Neural progenitor cell (in vitro differentiated cells): ENCODE measurements at places on chromosomes 16 and 17. TPM values are rescaled to one million over a fixed set of nuclear protein-coding genes. Genes with fewer than 3 reads are reported as not detected.

Gene FBXL16
- 0.13 and 0.65 TPM in 2 replicates for total RNA-seq

Gene PTRH2
- 15.3 and 17.6 TPM in 2 replicates for total RNA-seq

Gene HASPIN
- 14.8 and 21.2 TPM in 2 replicates for total RNA-seq

Gene GPRC5B
- total RNA-seq, result 21.1 and 32.2 TPM in 2 replicates

Gene CTRB1
- total RNA-seq, result not detected in 2 replicates

DNA sequence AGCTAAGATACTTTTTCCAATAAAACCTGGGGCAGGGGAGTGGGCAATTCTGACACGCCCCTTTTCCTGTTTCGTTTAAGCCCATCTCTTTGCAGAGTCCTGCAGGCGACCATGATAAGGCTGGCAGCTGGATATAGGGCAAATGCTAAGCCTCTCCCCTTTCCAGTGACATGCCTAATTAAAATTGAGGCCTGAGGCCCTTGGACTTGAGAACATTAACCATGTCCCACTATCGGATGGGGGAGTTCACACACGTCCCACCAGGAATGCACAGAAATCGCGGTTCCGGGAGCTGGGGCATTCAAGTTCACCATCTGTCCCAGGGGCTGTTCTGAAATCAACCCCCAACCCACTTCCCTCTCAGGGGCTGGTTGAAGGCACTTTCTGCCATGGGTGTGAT lies 109.2 kb upstream of the FOXF1 start:
- peaks cover 4% of the 10 kb centered on the region for H3K4me1 ChIP-seq
- no peak overlapping the region for H3K27ac ChIP-seq
- no peaks in the 10 kb centered on the region for H3K27me3 ChIP-seq
- no peak overlapping the region for H3K4me3 ChIP-seq
- no peak for DNase-seq
- no peaks in the 10 kb centered on the region for H3K36me3 ChIP-seq

GRCh38 chr17:44522883-44523671 lies 19.9 kb upstream of the GPATCH8 start:
- H3K36me3 ChIP-seq, result no peaks in the 10 kb centered on the region
- no peaks in the 10 kb centered on the region for H3K4me1 ChIP-seq
- H3K27me3 ChIP-seq, result no peaks in the 10 kb centered on the region
- no peak overlapping the region for H3K4me3 ChIP-seq
- peak; percentile 55 for DNase-seq

GRCh38 chr17:6913608-6914443 lies 82.0 kb upstream of the ALOX12 start:
- no peaks in the 10 kb centered on the region for H3K4me1 ChIP-seq
- no peaks in the 10 kb centered on the region for H3K36me3 ChIP-seq
- H3K4me3 ChIP-seq, result no peak overlapping the region
- no peak overlapping the region for H3K27ac ChIP-seq
- DNase-seq, result peak; percentile 84
- peaks cover 59% of the 10 kb centered on the region for H3K27me3 ChIP-seq

DNA sequence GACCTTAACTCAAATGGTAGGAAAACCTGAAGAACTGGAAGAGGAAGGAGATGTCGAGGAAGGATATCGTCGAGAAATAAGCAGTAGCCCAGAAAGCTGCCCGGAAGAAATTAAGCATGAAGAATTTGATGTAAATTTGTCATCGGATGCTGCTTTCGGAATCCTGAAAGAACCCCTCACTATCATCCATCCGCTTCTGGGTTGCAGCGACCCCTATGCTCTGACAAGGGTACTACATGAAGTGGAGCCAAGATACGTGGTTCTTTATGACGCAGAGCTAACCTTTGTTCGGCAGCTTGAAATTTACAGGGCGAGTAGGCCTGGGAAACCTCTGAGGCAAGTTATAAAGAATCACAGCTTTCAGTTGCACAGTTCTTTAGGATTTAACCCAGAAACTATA lies 15.5 kb downstream of the ERCC4 start:
- no peaks in the 10 kb centered on the region for H3K4me1 ChIP-seq
- H3K27ac ChIP-seq, result no peak overlapping the region
- no peaks in the 10 kb centered on the region for H3K27me3 ChIP-seq
- H3K4me3 ChIP-seq, result no peak overlapping the region
- peaks cover 11% of the 10 kb centered on the region for H3K36me3 ChIP-seq

- peaks cover 7% of the 10 kb centered on the region for H3K4me1 ChIP-seq
- no peak overlapping the region for H3K4me3 ChIP-seq
- no peaks in the 10 kb centered on the region for H3K27me3 ChIP-seq
- DNase-seq, result no peak
- no peaks in the 10 kb centered on the region for H3K36me3 ChIP-seq
Observed at GRCh38 chr17:65022751-65023700, 33.5 kb downstream of the GNA13 start.
